T47D (cell line): ENCODE measurements at places on chromosomes 3 and 15.

GRCh38 chr3:114103858-114104257 is 47.3 kb downstream of the QTRT2 start:
- no peak for DNase-seq

- DNase-seq, result no peak
Measured at GRCh38 chr3:122576174-122576940, 1.1 kb upstream of the PARP15 start.

DNA sequence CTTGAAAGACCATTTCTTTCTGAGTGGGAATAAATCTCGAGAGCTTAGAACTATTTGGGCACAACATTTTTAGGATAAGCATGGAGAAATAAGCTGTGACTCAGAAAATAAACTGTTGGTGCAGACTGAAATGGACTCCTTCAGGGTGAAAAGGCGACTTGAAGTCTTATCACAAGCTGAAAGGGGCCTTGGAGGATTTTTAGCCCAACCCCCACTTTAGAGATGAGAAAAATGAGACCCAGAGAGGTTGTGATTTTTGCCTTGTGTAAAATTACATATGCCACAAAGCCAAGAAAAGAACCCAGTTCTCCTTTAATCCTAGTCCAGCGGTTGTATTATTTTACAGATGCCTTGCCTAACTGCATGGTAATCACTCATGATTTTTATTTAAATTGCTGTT is 1.5 kb downstream of the ATP1B3 start:
- no peak for DNase-seq

GRCh38 chr3:108672701-108673100 is 83.2 kb downstream of the DZIP3 start:
- no peak for DNase-seq
